ENCODE measurements at places on chromosomes 2 and 18.

- DNase-seq, result no peak
These were observed 9.9 kb upstream of the MAP3K2 start for GRCh38 chr2:127397568-127398238.

GRCh38 chr2:46497766-46498165 lies 18.4 kb downstream of the TMEM247 start:
- no peak for DNase-seq

DNA sequence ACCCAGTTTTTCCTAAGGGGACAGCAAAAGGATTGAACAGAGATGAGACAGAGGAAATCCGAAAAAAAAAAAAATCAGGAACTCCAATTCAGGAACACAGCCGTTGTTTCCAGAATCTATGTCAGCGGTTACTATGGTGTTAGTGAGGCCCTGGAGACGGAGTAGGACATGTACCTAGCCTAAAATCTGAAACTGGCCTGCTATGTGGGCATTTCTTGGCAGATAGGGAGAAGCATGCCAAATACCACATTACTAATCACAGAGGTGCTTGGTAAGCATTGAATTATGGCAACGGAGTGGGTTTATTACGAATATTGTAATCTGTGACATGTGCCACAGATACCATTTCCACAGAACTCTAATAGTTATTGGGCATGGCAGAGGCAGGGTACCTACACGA lies 530.6 kb downstream of the CCDC85A start:
- no peak for DNase-seq

DNA sequence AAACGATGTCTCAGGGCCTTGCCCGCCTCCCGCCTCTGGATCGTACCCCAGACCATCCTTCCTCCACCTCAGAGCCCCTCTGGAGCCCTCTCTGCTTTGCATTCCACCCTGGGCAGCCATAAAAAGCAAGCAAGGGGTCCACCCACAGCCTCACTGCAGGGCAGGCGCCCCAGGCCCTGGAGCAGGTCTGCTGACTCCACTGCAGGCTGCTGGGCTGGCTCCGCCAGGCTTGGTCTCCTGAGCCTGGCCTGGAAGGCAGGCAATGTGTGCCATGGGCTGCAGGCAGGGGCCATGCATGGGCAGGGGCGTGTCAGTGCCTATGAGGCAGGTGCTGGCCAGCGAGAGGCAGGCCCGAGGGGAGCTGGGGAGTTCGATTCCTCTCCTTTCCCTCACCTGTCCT lies 186.0 kb downstream of the ANKRD30B start:
- DNase-seq, result no peak

GRCh38 chr2:31052284-31052683 lies 86.0 kb downstream of the GALNT14 start:
- no peak for DNase-seq

DNA sequence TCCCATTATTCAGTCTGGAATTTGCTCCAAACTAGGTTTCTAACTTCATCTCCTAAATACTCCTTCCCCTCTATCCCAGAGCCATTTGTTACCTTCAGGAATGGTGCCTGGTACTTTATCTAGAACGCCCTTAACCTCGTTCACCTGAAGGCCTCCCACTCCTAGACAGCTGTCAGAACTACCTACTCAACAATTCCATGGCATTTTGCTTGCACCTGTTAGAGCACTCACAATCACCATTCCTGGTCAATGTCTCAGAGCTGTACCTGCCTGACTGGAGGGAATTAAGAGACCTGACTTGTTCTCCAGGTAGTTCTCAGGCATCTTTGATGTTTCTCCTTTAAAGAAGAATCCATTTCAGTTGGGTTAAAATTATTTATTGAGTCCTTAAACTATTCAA lies 88.9 kb downstream of the GAREM1 start:
- DNase-seq, result no peak
